ENCODE measurements at places on chromosomes 12 and 14. TPM values are rescaled to one million over a fixed set of nuclear protein-coding genes. Genes with fewer than 3 reads are reported as not detected.

WASHC4 gene
- total RNA-seq = 34.9 TPM

AVPR1A gene
- total RNA-seq = 1.6 TPM

DEGS2 gene
- 0.38 TPM for total RNA-seq

SPTB gene
- 1.8 TPM for total RNA-seq

- no peaks in the 10 kb centered on the region for H3K36me3 ChIP-seq
- no peak overlapping the region for H3K4me3 ChIP-seq
- no peaks in the 10 kb centered on the region for H3K27me3 ChIP-seq
- H3K27ac ChIP-seq = no peak overlapping the region
- no peaks in the 10 kb centered on the region for H3K4me1 ChIP-seq
Observed at GRCh38 chr12:129911428-129912049, 7.7 kb upstream of the TMEM132D start.

DNA sequence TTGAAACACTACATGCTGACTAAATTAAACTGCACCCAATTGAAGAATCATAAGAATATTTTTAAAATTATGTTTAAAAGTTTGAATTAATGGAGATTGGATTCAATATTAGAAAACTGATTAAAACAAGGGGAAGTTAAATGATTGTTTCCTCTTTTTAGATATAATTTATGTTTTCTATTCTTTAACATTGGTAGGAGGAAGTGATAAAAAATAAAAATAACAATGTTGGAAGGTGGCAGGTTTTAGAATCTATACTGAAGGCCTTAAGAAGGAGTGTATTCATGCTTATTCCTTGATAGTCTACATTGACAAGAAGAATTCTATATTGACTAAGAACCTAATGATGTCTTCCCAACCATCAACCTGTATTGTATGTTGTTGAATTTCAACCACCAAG is 168.1 kb downstream of the PDZRN4 start:
- no peaks in the 10 kb centered on the region for H3K4me1 ChIP-seq
- H3K4me3 ChIP-seq = no peak overlapping the region
- no peak for DNase-seq
- no peaks in the 10 kb centered on the region for H3K36me3 ChIP-seq

GRCh38 chr12:49039421-49040363 is 20.9 kb downstream of the KMT2D start:
- no peak for DNase-seq
- H3K4me1 ChIP-seq = no peaks in the 10 kb centered on the region
- no peaks in the 10 kb centered on the region for H3K27me3 ChIP-seq
- H3K27ac ChIP-seq = no peak overlapping the region

GRCh38 chr14:21097636-21098075 is 799 bp downstream of the ZNF219 start:
- peaks cover 7% of the 10 kb centered on the region for H3K36me3 ChIP-seq
- H3K27ac ChIP-seq = peak overlapping the region; percentile 81
- H3K27me3 ChIP-seq = no peaks in the 10 kb centered on the region
- peak overlapping the region; percentile 67 for H3K4me3 ChIP-seq

- H3K27ac ChIP-seq = no peak overlapping the region
- no peaks in the 10 kb centered on the region for H3K4me1 ChIP-seq
- no peak overlapping the region for H3K4me3 ChIP-seq
- no peaks in the 10 kb centered on the region for H3K27me3 ChIP-seq
- no peaks in the 10 kb centered on the region for H3K36me3 ChIP-seq
- no peak for DNase-seq
Observed at GRCh38 chr14:63308723-63309317, 9.9 kb downstream of the GPHB5 start.

- DNase-seq = no peak
- peaks cover 11% of the 10 kb centered on the region for H3K4me1 ChIP-seq
- no peaks in the 10 kb centered on the region for H3K36me3 ChIP-seq
- no peak overlapping the region for H3K4me3 ChIP-seq
- H3K27me3 ChIP-seq = no peaks in the 10 kb centered on the region
Observed at GRCh38 chr12:52530366-52530765, 10.2 kb upstream of the KRT5 start.

- no peak overlapping the region for H3K4me3 ChIP-seq
- no peaks in the 10 kb centered on the region for H3K36me3 ChIP-seq
- no peak overlapping the region for H3K27ac ChIP-seq
- no peak for DNase-seq
- H3K4me1 ChIP-seq = no peaks in the 10 kb centered on the region
- H3K27me3 ChIP-seq = no peaks in the 10 kb centered on the region
Observed at GRCh38 chr14:33150666-33151428, 212.2 kb downstream of the NPAS3 start.

DNA sequence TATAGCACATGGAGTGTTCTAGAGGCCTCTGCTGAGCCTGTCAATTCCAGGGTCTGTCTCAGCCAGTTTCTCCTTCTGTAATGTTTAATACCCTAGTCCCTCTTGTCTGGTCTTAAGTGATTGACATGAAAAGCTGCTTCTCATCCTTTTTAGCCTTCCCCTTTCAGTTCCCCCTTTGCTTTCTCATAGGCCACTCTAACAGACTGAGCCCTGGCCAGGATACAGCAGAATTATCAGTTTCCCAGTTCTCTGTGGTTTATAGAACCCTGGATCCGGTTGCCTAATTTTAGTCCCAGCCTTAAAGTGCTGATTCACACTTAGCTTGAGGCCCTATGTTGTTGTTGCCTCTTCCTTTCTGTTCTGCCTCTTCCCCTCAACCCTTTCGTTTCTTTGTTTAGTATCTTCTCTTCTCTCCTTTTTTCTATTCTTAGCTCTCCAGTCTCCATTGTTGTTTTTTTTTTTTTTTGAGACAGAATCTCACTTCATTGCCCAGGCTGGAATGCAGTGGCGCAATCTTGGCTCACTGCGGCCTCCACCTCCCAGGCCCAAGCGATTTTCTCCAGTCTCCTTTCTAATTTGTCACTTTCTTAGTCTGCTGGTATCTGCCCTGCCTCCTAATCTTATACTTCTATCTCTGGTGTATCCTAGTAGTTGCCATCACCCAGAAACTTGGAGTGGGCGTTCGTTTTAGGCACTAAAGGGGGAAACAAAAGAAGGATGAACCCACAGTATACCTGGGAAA is 2.9 kb upstream of the BIN2 start:
- H3K4me1 ChIP-seq = peaks cover 44% of the 10 kb centered on the region
- H3K4me3 ChIP-seq = no peak overlapping the region
- no peaks in the 10 kb centered on the region for H3K36me3 ChIP-seq
- DNase-seq = no peak
- no peaks in the 10 kb centered on the region for H3K27me3 ChIP-seq

Measured in thymus (tissue), 14 donors.